ENCODE measurements at places on chromosomes 2 and 18.

GRCh38 chr2:224271617-224272236 is 130.2 kb downstream of the FAM124B start:
- no peak for DNase-seq

DNA sequence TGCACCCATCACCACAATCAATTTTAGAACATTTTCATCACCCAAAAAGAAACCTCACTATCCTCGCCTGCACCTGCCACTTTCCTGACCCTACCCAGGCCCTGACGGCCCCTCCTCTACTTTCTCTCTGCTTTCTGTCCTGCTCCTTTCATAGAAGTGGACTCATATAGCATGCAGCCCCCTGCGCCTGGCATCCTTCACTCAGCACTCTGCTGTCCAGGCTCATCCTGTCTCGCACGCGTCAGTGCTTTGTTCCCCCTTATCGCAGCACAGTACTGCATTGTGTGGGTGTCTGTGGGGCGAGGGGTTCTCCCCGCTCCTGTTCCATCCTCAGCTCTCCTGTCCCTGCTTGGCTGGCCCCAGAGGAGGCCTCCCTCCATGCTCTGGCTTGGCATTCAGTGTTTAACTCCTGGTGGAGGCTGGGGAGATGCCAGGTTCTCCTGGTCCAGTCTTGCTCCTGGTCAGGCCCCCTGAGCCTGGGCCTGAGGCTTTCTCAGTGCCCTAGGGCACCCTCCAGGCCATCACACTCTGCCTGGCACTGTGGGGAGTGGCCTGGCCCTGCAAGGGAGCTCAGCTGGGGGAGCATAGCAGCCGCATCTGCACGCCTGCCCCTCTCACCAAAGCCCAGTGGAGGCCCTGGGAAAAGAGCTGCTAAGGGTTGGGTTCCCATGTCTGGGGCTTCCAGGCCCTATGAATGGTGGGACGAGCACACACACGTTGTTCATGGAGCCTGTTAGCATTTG is 6.6 kb upstream of the TUBB6 start:
- DNase-seq = no peak

GRCh38 chr2:133993160-133993559 is 260.7 kb upstream of the MGAT5 start:
- DNase-seq = no peak

- no peak for DNase-seq
Measured at GRCh38 chr2:73210019-73210418, 4.0 kb upstream of the SMYD5 start.

GRCh38 chr2:232322560-232323327 is 55.8 kb upstream of the ALPP start:
- DNase-seq = no peak

GRCh38 chr2:43269706-43270105 is 43.3 kb upstream of the ZFP36L2 start:
- peak; percentile 71 for DNase-seq

- no peak for DNase-seq
Measured at GRCh38 chr2:206163251-206163880, 3.7 kb downstream of the EEF1B2 start.

- no peak for DNase-seq
Measured at GRCh38 chr2:62034715-62035114, 129.2 kb downstream of the COMMD1 start.

GRCh38 chr2:59830601-59831000 is 722.9 kb downstream of the BCL11A start:
- no peak for DNase-seq

DNA sequence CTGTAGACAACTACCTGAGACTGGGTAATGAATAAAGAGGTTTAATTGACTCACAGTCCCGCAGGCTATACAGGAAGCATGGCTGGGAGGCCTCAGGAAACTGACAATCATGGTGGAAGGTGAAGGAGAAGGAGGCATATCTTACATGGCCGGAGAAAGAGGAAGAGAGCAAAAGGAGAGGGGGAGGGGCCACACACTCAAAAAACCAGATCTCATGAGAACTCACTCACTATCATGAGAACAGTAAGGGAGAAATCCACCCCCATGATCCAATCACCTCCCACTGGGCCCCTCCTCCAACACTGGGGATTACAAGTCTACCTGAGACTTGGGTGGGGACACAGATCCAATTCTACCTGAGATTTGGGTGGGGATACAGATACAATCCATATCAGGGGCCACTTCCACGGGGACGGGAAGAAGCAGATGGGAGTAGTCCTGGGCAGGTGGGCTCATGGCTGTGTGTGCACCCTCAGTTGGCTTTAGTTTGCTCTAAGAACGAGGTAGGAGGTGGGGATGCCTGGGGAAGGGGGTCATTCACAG is 9.9 kb downstream of the MAB21L4 start:
- DNase-seq = no peak

DNA sequence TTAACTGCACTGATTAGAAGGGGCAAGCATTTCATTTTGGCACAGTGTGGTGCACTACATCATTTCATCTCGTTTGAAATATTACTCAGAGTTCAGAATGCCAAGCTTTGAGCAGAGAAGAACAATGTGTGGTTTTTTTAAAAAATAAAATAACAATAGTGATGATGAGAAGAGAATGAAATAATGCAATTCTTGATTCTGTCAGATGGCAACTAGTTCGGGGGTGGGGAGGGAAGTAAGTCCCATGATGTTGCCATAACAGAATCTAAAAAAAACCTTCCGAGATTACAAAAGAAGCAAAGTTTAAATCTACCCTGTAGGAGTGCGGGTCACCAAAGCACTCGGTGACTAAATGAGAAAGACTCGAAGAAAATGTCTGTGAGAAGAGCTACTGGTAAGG is 490.4 kb downstream of the NR4A2 start:
- no peak for DNase-seq

DNA sequence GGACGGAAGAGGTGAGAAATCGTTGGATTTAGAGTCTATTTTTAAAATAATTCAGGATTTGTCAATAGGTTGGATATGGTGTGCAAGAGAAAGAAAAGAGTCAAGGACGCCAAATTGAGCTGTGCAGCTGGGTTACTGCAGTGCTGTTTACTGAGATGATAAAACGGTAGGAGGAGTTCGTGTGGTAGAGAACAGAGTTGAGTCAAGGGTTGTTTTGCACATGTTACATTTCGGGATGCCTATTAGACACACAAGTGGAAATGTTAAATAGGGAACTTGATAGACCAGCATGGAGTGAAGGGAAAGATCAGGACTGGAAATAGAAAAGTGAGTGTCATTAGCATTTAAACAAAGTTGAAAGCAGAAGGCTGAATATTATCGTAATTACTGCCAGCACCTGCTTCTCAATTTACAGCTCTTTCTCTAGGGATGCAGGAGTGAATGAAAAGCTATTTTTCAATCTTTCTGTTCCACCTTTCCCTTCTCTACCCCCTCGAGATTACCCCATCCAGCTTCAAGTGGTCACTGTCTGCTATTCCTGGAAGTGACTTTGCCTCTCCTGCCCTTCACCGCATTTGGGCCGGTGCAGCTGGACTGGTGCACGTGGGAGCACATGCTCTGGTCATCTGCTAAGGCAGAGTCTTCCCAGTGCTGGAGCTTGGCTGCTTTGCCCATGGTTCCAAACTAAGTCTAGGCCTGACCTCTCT is 30.3 kb downstream of the GPR75 start:
- DNase-seq = no peak

DNA sequence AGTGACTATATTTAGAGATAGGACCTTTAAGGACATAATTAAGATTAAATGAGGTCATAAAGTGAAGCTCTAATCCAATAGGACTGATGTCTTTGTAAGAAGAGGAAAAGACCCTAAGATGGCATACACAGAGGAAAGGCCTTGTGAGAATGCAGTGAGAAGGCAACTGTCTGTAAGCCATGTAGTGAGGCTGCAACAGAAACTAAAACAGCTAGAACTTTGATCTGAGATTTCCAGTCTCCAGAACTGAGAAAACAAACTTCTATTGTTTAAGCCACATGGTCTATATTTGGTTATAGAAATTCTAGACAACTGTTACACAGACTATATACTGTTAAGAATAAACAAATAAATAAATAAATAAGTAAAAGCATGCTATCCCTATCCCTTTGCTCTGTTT is 276.8 kb downstream of the CNTNAP5 start:
- DNase-seq = no peak

DNA sequence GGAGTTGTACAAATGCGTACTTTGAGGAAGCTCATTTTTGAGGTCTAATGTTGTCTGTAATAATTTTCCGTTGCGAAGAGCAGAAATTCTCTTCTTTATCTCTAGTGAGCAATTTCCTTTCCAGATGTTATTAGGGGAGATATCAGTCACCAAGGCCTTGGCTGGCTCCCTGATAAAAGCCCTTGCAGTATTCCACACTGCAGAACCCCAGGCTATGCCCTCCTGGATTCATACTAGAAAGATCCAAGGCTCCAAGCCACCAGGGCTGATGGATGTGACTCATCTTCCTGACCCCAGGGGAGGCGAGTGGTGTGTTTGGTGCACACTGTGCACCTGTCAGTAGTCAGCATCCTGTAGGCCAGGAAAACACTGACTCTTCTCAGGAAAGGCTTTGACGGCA is 34.7 kb downstream of the INO80C start:
- DNase-seq = peak; percentile 28

DNA sequence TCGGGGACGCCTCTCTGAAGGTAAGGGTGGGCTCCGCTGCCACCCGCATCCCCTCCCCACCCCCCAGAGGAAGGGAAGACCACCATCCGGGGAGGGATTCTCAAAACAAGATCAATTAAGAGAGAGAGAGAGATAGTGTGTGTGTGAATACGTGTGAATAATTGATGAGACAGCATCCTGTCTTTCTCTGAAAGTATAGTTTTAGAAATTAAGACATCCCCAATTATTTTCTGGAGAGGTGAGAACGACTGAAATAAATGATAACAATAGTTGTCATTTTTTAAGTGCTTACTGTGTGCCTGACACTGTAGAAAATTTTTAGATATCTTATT is 751 bp downstream of the IL18R1 start:
- DNase-seq = no peak

DNA sequence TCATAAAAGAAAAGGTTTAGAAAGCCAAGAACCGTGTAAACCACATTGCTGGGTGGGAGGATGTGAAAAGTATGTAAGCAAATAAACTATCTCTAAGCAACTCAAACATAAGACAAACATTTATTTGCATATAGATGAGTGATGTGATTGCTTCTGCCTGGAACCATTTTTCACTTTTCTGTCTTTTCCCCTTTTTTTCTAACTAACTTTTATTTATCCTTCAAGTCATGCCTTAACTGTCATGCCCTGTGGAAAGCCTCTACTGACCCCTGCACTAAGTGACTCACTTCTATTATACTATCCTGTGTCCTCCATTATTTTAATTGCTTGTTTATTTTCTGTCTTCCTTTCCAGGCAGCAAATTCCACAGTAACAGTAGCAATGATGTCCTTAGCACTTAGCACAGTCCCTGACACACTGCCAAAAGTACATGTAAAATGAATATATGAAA is 87.5 kb upstream of the CTAGE1 start:
- DNase-seq = peak; percentile 49
